CD4-positive, alpha-beta T cell treated with Interleukin-6 for 4 hours (primary cell): ENCODE measurements at places on chromosomes 2 and 18.

DNA sequence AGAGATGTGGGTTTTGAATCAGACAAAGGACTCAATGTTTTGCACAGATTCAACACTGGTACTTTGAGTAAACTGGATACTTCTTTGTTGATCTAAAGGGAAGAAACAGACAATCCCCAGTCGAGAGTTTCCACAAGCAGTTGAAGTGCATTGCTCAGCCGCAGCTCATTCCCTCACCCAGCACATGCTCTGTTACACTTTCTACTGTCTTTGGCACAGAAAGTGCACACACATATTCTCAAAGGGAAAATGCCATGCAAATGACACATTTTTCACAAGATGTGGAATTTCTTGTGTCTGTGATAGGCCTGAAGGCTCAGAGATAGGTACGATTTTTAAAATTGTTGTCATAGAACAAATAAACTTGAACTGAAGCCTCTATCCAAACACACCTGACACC lies 258.9 kb upstream of the TRIB2 start:
- no peak for DNase-seq

DNA sequence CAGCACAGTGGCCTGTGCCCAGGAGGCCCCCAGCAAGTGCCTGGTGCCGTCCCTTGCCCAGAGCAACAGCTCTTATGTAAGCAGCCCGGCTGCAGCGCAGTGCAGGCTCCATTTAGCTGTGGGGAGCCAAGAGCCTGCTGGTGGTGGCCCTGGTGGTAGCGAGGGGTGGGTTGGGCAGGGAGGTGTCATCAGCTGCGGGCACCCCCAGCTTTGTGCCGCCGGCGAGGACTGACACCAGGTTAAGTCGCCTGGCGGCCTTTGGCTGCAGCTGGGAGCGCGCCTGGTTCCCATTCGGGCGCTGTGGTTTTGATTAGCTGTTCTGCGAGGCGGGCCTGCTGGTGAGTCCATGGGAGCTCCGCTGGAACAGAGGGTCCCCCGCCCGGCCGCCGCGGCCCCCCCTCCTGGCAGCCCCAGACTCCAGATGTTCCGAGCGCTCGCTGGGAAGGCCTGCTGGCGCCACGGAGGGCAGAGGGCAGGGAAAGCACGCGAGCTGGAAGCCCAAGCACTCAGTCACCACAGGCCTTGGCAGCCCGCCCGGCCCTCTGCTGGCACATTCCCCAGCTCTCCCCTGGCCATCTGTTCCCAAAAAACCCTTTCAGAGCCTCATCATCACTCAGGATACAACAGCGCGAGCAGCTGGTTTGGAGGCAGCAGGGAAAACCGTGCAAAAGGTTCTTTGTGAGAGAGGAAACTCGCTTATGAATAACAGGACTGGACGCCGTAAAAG lies 18.4 kb downstream of the ATOH8 start:
- DNase-seq, result no peak

DNA sequence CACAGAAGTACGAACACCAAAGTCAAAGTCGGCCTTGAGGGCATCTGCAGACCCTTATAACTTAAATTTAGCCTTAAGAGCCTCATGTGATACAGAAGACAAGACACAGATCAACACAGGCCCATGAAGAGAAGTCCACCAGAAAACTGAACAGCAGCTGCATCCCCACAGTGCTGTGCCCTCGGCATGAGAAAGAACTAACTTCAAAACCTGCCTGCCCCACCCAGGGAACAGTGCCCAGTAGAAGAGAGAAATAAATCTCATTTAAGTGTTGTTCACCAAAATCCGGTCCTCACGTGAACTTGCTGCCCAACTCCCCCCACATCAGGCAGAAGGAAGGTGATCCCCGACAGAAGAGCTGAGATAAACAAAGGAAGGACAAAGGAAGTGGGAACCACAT lies 73.7 kb downstream of the PXDN start:
- no peak for DNase-seq

DNA sequence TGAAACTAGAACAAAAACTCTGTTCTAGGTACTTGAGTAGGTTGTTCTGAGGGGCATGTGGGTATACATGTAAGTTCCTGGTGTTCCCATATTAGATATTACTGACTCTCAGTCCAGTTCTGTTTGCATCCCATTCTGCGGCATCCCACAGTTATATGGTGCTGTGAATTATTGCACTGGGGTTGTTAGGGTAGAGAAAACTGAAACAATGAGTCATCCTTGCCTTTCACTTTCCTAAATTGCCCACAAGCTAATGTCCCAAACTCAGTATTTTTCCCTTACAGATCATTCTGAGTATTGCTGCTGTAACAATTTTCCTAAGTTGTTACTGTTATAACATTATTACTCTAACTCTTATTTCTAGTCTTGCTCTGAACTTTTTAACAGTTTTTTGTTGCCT lies 3.0 kb downstream of the WDR75 start:
- DNase-seq, result no peak

GRCh38 chr2:181621779-181622490 lies 35.0 kb downstream of the CERKL start:
- no peak for DNase-seq
